ENCODE measurements at places on chromosomes 5 and 9.

DNA sequence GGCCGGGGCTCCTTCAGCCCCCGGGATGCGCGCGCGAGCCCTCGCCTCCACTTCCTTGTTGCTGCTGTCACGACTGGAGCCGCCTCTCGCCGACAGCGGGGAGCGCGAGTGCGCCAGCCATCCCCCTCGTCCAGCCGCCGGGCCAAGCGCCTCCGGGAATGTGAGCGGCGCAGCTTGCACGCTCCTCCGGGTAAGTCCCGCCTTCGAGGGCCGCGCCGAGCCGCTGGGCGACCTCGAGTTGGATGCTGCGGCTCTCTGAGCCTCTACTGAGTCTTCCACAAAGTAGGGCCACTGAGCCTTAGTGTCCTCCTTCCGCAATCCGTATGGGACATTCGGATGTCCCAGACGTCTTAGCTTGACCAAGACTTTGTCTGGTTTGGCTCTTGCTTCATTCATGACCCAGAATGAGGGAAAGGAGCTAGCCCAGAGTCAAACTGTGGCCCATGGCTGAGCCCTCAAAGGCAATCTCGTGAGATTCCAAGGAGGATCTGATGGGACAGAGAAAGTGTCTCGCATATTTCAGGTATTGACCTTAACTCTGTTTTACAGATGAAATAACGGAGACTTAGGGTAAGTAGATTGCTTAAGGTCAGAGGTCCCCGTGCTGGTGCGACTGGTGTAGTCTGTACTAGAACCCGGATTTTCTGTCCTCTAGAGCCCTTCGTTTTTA lies 586 bp downstream of the HMGXB3 start:
- DNase-seq = no peak

DNA sequence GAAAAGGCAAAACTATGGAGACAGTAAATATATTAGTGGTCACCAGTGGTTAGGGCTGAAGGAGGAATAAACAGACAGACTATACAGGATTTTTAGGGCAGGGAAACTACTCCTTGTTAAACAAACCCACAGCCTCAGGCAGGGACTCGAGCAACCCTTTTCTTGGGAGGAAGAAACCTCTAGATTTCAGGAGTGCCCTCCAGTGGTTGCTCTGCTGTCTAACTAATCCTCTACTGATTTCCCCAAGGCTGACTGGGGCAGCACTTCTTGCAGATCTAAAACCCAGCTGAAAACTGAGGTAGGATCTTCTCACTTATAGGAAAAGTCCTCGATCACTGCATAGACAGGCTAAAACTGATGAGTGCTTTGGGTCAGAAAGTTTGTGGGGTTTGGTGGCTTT lies 176.8 kb downstream of the ISOC1 start:
- no peak for DNase-seq

GRCh38 chr5:72427488-72428437 lies 79.4 kb downstream of the ZNF366 start:
- no peak for DNase-seq

- no peak for DNase-seq
Observed at GRCh38 chr5:54221135-54221534, 89.2 kb downstream of the ARL15 start.

DNA sequence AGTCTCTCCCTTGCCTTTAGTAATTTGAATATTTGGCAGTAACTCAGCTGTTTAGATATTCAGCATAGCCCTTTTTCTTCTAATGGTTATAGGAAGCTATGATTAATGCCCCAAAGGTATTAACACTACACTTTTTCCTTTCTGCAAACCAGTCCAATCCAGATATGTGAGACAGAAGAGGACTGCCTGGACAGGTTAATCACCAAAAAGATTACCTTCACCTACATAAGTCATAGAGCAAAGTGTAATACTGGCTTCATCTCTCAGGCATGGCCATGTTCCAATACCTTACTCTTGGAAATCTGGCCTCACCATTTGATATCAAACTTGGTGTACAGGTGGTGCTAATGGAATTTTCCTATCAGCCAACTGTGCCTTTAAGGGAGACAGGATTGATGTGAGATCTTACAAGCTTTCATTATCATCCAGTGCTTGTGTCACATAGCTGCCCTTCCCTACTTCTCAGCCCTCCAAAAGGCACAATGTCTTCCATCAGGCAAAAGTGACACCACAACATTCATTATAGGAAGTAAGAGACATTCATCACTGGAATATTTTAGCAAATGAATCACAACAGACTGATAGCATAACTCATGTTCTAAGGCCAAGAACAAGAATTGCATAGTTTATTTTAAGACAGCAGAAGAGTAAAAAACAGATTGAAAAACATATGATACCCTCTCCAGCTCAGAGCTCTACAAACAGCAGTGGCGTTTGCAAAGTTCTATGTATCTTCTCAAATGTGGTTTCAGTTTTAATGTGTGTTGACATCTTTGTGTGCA lies 91.2 kb upstream of the PAM start:
- DNase-seq = no peak

GRCh38 chr5:14155075-14155474 lies 11.9 kb downstream of the TRIO start:
- no peak for DNase-seq

GRCh38 chr9:88184976-88185375 lies 46.7 kb upstream of the SPATA31C2 start:
- no peak for DNase-seq

GRCh38 chr5:178237431-178238312 lies 5.1 kb upstream of the PHYKPL start:
- no peak for DNase-seq

All from SW 1271 (cell line).